A673 (cell line): ENCODE measurements at places on chromosomes 11 and 22. TPM values are rescaled to one million over a fixed set of nuclear protein-coding genes. Genes with fewer than 3 reads are reported as not detected.

Gene OR51M1
- total RNA-seq = not detected in 2 replicates

DNA sequence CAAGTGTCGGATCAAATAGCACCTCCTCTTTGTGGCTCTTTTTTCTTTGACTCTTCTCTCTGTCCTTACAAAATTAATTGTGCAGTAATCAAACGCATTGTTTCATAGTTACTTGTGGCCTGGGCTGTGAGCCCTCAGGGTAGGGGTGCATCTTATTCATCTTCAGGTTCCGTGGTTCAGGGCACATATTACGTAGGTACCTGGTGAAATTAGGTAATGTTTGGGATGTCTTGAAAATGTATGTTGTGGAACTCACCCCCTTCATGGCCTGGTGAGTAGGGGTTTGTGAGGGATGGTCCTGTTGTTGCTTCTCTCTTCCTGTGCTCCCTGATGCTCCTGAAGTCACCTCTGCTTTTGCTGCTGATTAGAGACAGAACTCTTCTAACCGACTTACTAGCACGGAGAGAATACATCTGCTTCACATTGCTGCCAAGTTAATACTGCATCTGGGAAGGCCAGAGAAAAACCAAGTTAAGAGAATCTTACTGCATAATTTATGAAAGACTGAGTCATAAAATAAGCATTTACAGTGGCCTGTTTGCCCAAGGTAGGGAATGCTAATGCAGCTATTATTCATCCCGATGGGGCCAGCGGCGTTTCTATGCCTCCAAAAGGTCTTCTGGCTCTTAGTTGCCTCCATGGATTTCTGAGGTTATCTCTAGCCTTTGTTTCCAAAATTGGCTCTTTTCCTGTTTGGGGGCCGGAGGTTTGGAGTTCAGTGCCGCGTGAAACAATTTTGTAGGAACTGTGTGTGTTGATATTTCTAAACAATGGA is 66.9 kb downstream of the TBC1D22A start:
- DNase-seq = peak; percentile 85

- DNase-seq = no peak
Measured at GRCh38 chr11:42237701-42238235, 778.3 kb upstream of the LRRC4C start.

DNA sequence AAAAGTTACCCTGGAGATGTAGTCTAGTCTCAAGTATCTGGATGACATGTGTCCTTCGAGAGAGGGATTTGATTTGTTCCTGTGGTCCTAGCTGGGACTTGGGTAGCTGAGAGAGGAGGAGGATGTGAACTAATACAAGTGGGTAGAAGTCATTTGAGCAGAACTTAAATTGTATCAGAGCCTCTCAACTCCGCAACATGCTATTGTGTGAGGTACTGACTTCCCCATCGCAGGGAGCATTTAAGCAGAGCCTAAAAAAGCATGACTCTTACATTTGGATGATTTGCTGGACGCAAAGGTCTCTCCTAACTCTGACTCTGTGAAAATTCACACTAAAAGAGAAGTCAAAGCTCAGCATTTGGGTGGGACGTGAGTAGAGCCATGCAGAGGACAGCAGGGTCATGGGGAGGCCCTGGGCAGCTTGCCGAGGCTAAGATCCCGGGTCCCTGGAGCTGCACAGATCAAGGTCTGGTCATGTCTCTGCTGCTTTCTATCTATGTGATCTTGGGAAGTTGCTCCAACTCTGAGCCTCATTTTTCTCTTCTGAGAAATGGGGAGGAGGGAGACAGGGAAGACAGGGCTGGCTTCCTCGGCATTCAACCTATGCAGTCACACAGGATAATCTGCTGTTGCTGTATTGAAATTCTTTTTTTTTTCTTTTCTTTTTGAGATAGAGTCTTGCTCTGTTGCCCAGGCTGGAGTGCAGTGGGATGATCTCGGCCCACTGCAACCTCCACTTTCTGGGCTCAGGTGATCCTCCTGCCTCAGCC is 44.9 kb downstream of the CD82 start:
- no peak for DNase-seq

Gene SLC25A18
- total RNA-seq = 0.35 and 0.45 TPM in 2 replicates

DNA sequence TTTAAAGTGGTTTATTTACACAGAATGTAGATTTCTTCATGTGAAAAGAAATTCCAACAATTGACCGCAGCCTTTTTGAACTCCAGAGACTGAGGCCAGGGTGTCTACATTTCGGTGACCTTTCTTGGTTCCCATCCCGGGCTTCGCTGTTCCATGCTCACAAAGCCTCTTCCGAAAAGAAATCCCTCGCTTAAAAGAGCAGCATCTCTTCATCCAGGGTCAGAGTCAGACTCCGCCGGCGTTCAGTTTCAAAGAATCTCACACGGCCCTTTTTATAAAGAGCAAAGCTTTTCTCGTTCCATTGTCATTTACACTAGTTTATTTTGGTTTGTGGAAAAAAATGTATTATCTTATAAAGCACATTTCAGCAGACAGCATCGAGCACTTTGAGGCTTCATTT is 530.6 kb upstream of the B3GAT1 start:
- DNase-seq = no peak

DNA sequence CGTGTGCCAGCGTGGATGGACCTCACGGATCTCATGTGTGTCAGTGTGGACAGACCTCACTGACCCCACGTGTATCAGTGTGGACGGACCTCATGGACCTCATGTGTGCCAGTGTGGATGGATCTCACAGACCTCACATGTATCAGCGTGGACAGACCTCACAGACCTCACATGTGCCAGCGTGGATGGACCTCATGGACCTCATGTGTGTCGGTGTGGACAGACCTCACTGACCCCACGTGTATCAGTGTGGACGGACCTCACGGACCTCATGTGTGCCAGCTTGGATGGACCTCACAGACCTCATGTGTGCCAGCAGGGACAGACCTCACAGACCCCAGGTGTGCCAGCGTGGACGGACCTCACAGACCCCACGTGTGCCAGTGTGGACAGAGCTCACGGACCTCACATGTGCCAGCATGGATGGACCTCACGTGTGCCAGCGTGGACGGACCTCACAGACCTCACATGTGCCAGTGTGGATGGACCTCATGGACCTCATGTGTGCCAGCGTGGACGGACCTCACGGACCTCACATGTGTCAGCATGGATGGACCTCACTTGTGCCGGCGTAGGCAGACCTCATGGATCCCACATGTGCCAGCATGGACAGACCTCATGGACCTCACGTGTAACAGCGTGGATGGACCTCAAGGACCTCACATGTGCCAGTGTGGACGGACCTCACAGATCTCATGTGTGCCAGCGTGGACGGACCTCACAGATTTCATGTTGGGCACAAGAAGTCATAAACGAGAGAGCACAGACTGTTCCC is 18.2 kb downstream of the TTLL8 start:
- no peak for DNase-seq

Gene SLC37A2
- 0.26 TPM in 1 of 2 replicates, not detected in the other for total RNA-seq

DNA sequence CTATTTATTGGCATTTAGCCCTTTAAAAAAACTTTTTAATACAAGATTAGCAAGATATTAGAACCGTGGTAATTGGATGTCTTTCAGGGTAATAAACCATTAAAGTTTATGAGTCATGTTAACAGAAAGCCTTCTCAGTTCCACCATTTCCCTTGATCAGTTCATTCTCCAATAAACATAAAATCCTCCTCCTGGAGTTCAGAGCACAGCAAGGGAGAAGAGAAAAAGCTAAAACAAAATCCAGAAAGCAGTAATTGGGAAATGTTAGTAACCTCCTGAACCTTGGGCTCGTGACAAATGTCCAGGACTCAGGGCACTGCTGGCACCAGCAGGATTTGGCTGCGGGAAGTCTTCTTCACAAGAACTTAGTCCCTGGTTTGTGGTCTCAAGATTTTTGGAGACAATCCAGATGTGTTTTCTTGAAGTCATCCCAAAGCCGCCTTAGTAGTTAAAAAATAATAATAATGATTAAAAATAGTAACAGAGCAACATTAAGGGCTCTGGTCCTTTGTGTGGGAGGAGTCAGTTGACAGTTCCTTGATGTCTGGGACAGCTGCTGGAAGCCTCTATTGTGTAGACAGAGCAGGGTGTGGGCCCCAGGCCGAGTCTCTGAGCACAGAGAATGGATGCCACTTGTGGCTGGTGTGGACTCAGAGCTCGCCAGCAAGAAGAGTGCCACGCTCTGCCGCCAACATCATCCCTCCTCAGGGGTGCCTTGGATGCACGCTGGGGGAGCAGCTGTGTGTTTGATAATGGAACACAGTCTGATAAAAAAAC is 43.4 kb upstream of the PITPNB start:
- DNase-seq = peak; percentile 53
